ENCODE measurements at places on chromosomes 4 and X. TPM values are rescaled to one million over a fixed set of nuclear protein-coding genes. Genes with fewer than 3 reads are reported as not detected.

RAB40A gene
- total RNA-seq = 0.94 TPM

DGAT2L6 gene
- not detected for total RNA-seq

NAT8L gene
- total RNA-seq = 11.4 TPM

ADGRG2 gene
- total RNA-seq = 6.6 TPM

- DNase-seq = no peak
These were observed 56.4 kb downstream of the FAM53A start for GRCh38 chr4:1627417-1628313.

- no peak for DNase-seq
These were observed 124.1 kb downstream of the SPCS3 start for GRCh38 chr4:176443646-176444409.

GRCh38 chr4:32043248-32043633 lies 1323.1 kb downstream of the PCDH7 start:
- DNase-seq = no peak

DNA sequence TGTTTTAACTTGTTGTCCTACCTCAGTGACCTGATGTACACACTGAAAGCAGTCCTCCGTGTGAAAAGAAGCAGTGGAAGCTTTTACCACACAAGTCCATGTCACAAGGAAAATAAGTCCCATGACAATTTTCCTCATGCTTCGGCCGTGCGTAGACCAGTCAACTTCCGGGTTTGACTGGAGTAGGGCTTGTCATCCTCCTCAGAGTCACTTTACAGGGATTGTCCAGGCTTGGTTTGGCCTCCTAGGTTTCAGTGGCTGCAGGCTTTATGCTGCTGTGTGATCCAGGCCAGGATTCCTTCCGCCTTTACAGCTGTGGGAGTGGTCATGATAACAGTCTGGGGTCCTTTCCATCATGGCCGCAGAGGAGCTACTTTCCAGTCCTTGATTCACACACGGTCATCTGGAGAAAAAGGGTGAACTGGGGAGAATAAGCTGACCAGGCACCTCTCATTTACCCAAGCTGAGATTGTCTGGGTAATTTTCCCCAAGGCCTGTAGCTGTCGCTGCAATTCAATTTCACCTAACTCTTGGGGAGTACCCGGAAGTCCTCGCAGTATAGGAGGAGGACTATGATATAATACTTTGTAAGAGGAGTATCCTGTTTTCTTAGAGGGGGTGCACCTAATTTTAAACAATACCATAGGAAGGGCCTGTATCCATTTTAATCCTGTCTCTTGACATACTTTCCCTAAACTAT lies 206.1 kb upstream of the KLF8 start:
- no peak for DNase-seq

DNA sequence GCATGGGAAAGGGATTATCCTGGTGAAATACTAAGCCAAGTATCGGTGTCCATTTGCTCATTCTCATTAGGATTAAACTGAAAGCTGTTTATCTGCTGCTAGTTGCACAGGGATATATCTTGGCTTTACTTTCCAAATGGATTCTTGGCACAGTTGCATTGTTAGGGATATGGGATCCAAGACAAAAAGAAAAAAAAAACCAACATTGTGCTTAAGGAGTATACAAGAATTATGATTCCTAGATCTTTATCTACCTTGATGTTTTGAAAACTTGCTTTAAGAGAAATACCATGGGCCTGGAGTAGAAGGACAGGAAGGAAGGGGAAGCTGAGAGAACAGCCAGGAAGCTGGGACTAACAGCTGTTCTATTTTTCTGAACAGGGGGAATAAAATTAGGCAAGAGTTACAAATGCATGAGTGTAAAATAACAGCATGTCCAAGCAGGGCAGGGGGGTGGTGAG lies 107.6 kb downstream of the ATXN3L start:
- DNase-seq = no peak

DNA sequence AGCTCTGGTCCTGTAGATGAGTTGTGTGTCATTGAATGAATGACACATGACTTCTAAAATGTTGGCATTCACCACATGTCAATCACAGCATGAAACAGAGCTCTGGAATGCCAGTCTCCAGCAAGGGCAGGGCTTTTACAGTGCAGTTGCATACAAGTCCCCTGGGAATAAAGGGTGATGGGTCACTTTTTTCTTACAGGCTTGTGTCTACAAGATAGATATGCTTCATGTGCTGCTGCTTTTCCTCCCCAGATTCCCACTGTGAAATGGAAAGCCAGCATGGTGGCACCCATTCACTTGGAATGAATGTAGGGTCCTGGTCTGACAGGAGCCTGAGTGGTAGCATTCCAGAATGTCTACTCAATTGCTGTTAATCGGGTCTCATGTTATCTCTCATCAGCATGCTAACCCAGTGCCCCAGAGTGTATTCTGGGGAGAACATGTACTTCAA lies 159.1 kb upstream of the KIT start:
- no peak for DNase-seq

DNA sequence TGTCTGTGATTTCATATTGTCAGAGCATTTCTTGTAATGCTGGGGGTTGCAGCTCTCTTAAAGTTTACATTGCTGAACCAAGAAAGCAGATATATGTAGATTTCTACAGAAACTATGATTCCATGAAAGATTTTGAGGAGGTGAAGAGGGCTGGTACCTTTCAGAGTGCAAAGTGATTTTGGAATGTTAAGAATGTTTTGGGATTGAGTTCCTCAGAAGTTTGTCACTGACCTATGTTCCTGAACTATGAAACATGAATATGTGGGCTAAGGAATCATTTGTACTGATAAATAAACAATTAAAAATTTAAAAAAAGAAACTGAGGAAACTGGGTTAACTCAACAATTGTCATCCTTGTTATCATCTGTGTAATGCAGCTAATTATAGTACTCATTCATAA lies 12.3 kb upstream of the CHIC2 start:
- DNase-seq = no peak

DNA sequence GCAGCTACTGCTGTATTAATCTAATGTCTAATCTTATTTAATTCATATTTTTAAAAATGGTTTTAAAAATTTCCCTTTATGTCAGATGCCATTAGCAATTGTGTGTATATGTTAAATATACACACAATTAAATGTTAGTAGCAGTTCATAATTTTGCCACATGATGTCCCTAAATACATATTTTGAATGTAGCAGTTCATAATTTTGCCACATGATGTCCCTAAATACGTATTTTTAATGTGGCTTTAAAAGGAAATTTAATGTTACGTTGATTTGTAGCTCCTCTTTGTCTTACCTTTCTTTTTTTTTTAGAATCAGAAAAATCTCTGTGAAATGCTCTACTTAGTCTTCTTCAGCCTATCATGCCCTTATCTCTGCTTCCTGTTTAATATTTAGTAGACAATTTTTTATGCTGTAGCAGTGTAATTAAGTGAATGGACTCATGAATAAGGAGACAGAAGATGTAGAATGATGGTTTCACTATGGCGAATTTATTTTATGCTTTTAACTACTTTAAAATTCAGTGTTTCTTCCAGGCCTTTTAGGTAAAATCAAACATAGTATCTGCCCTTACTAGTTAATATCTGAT lies 26.1 kb downstream of the RBM46 start:
- no peak for DNase-seq

GRCh38 chr4:107989537-107990386 lies at the start of gene HADH:
Gene HADH (plus strand): TSS chr4:107989889. CDS start chr4:107989933, 44 bp downstream.
- DNase-seq = peak; percentile 91

DNA sequence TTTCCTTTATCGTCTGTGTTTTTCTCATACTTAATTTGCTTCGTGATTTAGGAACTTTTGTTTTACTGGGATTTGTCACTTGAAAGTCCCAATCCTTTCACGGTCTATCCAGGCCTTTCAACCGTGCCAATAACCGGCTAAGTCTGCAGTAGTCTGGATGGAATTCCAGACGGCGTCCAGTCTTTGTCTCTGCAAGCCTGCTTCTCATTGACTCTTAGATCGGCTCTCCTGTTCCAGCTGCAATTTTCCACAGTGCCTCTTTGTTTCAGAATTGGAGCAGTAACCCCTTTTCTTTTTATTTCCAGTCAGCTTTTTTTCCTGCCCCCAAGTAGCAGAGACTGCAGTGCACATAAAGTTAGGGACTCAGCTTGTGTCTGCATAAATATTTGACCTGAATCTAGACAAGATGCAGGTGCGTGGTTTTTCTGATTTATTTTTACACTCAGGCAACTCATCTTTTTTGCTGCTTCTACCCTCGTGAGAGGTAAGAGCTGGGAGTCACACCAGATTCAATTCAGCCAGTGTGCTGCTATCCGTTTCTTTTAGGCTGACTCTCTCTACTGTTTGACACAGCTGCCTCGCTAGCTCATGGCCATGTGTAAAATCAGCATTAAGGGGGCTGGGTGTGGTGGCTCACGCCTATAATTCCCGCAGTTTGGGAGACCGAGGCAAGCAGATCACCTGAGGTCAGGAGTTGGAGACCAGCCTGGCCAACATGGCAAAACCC lies 37.4 kb upstream of the DHRSX start:
- peak; percentile 1 for DNase-seq

DNA sequence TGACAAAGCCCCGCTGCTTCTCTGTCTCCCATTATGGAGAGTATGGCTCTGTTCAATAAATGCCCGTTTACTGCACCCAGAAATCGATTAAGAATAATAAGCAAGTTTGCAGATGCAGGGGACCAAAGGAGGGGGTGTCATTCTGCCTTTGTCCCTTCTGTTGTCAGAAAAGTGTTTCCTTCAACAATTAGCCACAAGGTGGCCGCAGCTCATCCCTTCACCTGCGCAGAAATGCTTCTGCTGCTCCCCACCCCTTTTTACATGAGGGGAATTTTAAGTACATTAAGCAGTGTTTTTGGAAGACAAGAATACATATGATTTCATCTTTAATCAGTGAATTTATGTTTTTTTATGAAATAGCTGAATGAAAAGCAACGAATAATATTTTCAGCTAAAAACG lies 175.6 kb upstream of the ARX start:
- no peak for DNase-seq

DNA sequence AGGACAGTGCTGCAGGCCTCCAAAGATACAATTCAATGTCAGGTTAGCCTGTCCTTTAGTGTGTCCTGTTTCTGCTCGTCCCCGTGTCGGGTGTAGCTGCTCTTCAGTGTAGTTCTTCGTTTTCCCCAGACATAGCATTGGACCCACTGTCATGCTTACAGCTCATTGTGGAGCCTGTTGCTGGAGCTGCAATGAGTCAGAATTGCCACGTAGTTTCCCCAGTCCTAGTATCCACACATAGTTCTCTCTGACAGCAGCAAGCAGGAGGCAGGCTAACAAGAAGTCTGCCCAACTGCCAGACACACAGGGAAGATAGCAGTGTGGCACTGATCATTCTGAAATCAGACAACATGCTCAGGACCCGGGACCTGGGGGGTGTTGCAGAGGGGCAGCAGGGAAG lies 49.2 kb downstream of the MOSPD2 start:
- no peak for DNase-seq

GRCh38 chrX:56793112-56793430 lies 64.0 kb downstream of the NBDY start:
- DNase-seq = no peak

- no peak for DNase-seq
These were observed 75.1 kb upstream of the MSX1 start for GRCh38 chr4:4784379-4784778.

- no peak for DNase-seq
These were observed 69.0 kb downstream of the SLC16A2 start for GRCh38 chrX:74490247-74490646.

All from occipital lobe (tissue), 3 donors.